ENCODE measurements at places on chromosomes 7 and 10.

DNA sequence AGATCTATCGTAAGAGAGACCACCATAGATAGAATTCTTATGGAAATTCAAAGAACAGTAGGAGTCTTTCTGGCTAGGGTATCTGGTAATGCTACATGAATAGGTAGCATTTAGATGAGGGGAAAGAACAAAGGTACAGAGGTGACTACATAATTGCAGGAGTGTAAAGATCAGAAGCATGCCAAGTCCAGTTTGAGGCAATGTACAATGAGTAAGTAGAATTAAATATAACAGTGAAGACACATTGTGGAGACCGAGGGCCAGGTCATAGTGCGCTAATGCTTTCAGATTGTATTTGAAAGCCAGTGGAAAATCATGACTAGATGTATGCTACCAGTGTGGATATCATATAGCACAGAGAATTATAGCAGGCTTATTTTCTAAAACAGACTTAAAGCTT is 1611.6 kb upstream of the LRRTM3 start:
- DNase-seq, result no peak

- DNase-seq, result no peak
Observed at GRCh38 chr10:51319173-51319435, 244.8 kb downstream of the PRKG1 start.

- no peak for DNase-seq
Observed at GRCh38 chr10:62166331-62167131, 102.1 kb downstream of the RTKN2 start.

- DNase-seq, result no peak
Observed at GRCh38 chr10:120402147-120402766, 54.8 kb upstream of the PLPP4 start.

DNA sequence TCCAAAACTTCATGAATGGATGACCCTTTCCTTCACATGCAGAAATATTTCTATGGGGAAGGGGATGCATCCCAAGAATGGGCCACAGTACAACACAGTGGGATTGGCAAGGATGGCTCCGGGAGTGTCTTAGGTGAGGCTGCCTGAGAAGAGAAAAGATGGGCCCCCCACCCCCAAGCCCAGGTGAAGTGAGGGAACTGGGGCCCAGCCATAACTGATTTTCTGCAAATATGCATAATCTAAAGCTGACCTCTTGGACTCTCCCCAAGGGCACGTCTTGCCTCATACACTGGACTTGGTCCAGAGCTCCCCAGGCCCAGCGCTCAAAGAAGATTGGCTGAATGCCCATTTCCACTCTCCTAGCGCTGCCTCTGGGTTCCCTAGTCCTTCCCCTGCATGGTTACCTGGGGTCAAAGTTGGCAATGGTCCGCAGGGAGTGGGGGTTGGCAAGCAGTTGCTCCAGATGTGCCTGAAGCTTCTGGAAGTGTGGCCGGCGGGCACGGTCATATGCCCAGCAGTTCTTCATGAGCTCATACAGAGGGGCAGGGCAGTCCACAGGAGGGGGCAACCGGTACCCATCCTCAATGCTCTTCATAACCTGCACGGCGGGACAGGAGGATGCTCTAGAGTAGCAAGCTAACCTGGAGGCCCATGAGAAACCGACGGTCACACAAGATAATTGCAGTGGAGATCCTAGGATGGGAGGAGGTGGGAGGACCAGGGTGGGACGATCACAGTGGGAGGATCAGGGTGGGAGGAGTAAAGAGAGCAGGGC is 12.3 kb downstream of the ZYX start:
- DNase-seq, result no peak

DNA sequence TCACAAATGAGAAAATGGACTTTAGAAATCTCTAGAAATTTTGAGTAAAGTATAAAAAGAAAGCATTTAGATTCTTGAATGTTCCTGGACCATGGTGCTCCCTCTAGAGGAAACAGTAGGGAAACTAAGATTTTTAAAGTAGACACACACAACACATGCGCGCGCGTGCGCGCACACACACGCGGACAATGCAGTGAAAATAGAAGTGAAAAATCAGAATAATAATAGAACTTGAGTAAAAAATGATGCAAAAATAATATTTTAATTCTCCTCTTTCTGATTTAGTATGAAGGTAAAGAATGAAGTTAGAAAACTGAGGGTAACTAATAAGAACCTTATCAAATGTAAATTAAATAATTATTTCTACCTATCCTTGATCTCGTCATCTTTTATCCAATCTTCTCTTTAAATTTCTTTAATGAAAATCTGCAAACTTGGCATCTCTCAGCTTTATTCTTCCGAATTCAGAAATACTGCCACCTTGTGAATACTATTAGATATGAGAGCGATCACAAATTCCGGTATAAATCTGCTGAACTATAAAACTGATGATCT is 117.0 kb upstream of the AMPH start:
- DNase-seq, result no peak

DNA sequence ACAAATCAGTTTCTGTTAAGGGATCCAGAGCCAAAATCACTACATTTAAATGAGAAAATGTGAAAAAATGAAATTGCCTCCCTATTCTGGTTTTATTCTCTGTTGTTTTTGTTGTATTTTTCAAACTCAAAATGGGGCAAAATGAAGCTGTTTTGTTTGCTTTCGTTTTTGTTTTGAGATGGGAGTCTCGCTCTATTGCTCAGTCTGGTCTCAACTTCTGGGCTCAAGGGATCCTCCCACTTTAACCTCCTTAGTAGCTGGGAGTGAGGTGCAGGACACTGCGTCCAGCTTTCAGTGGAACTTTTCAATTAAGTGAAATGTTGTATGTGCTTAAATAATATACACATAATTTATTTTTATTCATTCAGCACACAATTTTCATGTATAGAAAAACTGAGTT is 205.0 kb downstream of the SORCS1 start:
- no peak for DNase-seq

GRCh38 chr7:37964196-37964595 is 43.8 kb downstream of the EPDR1 start:
- no peak for DNase-seq

GRCh38 chr10:57699944-57700343 is 567.8 kb downstream of the IPMK start:
- DNase-seq, result no peak

- DNase-seq, result no peak
Observed at GRCh38 chr7:28865601-28866144, 92.5 kb downstream of the TRIL start.

All from stimulated activated CD8-positive, alpha-beta memory T cell treated with anti-CD3 and anti-CD28 coated beads, Interleukin-15, amount 100 ng/mL, for 24 hours (primary cell).